NCI-H69 (cell line): ENCODE measurements at places on chromosomes 7 and 10.

DNA sequence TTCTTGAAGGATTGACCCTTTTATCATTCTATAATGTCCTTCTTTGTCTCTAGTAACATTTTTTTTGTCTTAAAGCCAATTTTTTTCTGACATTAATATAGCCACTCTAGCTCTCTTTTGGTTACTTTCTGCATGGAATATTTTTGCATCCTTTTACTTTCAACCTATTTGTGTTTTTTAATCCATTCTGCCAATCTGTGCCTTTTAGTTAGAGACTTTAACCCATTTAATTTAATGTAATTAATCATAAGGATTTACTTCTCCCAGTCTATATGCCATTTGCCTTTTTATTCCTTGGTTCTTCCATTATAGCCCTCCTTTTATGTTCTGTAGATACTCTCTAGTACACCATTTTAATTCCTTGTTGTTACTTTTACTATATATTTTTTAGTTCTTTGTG lies 32.7 kb upstream of the RABGEF1 start:
- no peak for DNase-seq

DNA sequence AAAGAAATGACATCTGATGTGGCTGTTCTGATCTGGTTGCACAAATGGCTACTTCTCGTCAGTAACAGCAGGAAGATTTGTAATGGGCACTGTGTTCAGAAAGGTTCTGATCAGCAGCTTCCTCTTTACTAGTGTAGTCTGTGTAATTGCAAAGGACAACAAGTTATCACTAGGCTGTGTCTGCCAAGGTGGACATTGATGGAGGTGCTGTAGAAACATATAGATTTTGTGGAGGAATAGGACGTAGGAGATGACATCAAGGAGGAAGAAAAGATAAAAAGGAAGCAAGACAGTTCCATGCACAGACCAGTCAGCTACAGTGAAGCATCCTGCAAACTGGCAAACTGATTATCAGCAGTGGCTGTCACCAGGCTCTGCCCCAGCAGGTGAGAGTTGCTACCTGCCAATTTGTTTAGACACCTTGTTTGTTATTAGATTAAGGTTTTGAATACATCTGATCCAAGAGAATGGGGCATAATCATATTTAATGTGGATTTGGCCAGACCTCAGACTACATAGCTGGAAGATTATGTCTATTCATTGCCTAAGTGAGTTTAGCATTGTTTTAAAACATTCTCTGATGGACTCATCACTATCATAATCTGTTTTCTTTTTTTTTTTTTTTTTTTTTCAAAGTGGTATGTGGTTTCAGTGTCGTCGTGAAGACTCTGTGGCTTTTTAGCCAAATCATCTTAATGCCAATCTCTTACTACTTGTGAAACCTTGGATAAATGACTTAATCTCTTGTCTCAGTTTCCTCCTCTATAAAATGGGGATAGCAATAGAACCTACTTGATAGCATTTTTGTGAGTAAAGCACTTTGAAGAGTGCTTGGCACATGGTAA lies 417.9 kb upstream of the LRGUK start:
- peak; percentile 79 for DNase-seq

- DNase-seq, result no peak
Observed at GRCh38 chr7:154441811-154442210, 389.6 kb downstream of the DPP6 start.

- DNase-seq, result no peak
Observed at GRCh38 chr10:32268788-32269187, 78.2 kb downstream of the EPC1 start.

DNA sequence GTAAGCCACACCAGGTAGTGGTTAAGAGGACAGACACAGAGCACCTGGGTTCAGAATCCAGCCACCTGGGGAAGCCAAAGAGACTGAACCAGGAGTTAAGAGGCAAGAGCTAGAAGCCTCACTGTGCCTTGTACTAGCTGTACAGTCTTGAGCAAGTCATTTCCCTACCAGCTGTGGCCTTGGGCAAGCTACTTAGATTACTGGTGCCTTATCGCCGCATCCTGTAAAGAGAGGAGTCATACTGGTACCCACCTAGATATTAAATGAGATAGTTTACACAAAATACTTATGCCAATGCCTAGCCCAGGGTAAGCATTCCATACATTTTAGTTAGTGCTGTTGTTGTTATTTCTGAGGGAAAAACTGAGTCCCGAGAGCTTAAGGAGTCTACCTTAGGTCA lies 47.7 kb downstream of the HABP2 start:
- no peak for DNase-seq

GRCh38 chr7:16027396-16027795 lies 340.9 kb upstream of the MEOX2 start:
- DNase-seq, result no peak

DNA sequence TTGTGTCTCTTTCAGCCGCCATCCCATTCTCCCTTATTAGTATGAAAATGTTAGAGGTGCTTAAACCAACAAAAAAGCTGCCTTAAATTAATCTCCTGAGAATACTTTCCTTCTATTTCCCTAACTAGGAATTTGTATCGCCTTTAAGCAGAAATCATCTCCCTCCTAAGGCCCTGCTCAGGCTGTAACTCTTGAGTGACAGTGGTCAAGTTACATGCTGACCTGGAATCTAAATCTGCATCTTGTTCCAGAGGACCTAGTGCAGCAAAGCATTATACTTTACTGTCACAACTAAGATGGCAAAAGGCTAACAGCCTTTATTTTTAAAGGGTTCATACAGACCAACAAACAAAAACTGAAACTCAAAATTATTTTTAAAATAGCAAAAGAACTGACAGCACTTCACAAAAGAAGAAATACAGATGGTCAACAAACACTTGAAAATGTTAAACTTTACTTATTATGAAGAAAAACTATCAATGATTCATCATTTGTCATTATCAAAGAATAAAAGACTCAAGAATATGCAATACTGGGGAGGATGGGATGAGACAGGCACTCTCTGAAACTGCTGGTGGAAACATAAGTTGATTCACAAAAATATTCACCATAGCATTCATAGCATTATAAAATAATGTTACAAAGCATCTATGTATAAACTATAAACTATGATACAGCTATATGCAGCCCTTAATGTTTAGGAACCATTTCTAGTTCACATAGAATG lies 11.0 kb downstream of the CYREN start:
- DNase-seq, result no peak

GRCh38 chr7:147861945-147862344 lies 728.6 kb upstream of the C7orf33 start:
- no peak for DNase-seq

DNA sequence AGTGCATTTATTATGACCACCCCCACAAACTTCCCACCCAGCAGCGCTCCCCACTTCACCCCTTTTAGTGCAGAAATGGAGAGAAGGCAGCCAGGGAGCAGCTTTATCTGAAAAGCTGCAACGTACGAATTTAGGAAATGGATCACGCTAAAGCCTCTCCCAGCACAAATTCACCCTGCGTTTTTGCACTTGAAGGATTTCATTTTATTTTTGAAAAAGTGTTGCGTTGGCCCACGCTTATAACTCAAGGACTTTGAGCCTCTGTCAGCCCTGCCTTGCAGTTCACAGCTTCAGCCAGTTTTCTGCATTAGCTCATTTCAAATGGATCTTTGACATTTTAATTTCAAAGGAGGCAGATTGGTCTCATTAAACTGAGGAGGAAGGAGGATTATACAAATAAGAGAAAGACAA lies 556.1 kb downstream of the KCNMA1 start:
- peak; percentile 29 for DNase-seq

DNA sequence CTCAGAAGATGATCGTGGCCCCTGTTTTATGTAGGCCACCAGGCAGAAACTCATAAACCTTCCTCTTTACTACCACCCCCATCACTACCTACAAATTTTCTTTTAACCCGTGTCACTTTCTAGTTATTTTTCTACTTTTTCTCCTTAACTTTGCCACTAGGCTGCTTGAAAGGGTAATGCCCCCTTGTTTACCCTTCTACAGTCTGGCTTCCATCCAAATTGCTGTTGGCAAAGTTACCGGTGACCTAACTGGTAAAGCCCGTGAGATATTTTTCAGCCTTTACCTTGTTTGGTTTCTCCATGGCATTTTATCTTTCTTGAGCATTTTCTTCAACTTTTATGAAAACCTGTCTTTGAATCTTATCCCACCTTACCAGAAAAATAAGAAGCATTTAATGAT lies 153.0 kb downstream of the WNT2 start:
- peak; percentile 84 for DNase-seq

DNA sequence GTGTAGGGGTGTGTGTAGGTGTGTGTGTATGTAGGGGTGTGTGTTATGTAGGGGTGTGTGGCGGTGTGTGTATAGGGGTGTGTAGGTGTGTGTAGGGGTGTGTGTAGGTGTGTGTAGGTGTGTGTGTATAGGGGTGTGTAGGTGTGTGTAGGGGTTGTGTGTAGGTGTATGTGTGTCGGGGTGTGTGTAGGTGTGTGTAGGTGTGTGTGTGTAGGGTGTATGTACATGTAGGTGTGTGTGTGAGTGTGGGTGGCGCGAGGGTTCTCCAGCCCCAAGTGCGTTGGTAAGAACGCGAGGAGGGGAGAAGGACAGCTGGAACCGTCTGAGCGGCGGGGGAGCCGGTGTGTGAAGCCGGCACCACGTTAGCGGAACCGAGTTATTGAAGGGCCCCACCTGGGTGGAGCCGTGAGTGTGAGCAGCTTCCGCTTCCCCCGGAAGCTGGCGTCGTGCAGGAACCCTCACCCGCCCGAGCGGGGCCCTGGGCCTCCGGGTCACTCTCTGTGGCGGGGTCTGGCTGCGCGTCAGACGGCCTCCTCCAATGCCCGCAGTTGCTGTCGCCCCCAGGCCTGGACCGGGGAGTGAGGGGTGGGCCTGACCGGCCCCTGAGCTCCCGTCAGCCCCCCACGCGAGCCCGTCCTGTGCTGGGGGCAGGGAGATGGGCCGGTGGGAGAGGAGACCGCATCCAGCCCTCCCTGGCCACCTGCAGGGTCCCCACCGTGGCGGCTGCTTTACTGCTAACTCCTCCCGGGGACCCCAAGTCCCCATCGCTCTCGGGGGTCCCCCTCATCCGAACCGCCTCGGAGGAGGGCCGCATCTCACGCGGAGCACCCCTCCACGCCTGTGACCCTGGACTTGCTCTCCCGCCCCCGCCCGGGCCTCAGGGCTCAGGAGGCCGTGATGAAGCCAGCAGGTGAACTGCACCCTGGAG lies 49.6 kb upstream of the PSMG3 start:
- no peak for DNase-seq

- no peak for DNase-seq
Observed at GRCh38 chr7:47069385-47070076, 512.4 kb downstream of the TNS3 start.
